Fibroblast of pulmonary artery (primary cell): ENCODE measurements at places on chromosomes 1 and 21.

DNA sequence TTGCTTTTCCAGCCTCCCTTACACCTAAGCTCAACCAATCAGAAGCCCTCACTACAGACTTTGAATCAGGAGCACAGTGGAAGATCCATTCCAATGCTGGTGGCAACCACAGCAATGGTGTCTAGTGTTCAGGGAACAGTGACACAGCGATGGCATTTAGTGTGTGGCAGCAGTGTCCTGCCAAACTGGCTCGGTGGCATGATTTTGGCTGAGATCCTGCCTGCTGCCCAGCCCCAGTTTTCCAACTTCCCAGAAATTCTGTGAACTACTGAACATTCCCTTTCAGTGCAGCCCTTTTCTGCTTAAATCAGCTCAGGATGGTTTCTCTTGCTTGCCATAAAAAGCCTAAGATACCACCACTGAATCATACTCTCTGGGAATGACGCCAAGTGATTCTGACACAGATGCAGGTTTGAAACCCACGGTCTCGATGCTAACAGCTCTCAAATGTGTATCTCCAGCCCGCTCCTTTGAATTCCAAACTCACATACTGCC, 8.8 kb downstream of the ASAP3 start:
- peak; percentile 93 for DNase-seq

DNA sequence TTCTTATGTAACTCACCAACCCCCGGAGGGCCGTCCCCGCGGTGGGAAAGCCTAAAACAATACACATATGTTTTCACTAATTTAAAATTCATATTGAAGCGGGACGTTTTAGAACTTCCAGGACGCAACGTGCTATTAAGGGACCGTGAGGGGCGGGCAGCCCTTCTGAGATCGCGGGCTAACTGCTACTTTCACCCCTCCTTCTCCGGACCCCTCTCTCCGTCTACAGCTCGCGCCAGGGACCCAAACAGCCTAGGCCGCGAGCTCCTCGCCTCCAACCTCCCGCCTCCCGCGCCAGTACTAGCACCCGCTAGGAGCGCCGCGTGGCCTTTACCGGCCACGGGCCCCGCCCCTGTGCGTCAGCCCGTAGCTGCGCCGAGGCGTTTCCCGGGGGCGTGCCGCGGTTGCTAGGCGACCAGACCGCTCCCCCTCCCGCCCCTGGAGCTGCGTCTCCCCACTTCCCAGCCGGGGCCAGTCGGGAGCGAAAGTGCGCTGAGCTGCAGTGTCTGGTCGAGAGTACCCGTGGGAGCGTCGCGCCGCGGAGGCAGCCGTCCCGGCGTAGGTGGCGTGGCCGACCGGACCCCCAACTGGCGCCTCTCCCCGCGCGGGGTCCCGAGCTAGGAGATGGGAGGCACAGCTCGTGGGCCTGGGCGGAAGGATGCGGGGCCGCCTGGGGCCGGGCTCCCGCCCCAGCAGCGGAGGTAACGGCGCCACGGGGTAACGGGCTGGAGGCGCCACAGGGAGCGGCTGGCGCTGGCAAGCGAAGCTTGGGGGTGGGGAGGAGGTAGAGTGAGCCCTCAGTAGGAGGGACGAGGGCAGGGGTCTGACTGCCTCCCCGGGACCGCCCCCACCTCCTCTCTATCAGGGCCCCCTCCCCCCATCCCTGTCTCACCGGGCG, at the start of gene DYRK3:
Gene DYRK3 (plus strand): TSS at position 457 of the 898 bp plus-strand sequence. CDS start 168 bp downstream, at position 625.
- peak; percentile 94 for DNase-seq

- DNase-seq, result peak; percentile 92
These were observed 93.8 kb downstream of the LAMC2 start for GRCh38 chr1:183279835-183280234.

DNA sequence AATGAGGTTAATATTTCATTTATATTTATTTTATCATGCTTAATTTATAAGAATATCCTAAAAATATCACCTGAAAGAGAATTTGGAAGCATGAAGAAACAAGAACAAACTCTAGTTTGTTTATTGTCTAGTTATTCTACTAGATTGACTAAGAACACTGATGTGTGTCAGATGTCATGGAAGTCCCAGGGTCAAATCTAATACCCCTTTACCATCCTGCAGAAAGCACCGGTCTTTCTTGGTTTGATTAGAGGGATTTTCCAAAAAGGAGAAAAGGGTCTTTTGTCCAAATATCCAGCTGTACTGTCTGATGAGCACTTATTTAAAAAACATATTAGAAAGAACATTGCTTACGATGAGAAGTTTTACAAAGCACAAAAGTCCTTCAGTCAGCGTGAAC, 20.7 kb upstream of the CR2 start:
- no peak for DNase-seq

DNA sequence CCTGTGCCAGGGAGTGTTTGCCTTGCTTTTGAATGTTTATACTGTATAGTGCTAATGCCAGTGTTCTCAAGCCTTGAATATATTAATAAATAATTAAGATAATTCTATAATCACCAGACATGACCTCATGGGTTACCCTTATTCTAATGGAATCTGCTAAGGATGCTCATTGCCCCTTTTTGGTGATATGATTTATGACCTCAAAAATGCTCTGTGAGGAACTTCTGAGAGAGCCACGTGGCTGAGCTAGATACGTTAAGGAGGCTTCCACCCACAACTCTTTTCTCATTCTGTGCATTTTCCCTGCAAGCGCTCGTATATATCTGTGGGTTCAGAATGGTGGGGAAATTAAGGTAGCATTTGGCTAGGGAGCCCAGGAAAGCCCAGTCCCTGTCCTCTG, 19.6 kb upstream of the SLC30A1 start:
- DNase-seq, result no peak

DNA sequence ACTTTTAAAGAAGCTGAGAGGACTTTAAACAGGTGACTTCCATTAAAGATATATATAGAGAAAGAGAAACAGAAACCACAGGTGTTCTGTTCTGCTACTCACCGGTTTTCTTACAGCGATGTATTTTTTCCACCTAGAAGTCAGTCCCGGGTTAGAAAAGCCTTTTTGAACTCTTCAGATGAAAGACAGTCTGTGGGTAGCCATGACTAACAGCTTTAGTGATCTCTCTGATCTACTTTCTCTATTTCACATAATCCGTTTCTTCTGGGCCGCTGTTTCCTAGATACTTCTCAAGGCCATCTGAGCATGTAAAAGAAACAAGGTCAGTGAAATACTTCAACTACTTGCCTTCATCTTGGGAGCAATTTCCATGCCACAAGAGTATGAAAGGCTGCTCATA, 25.1 kb downstream of the WDR64 start:
- no peak for DNase-seq

- no peak for DNase-seq
These were observed 179.1 kb downstream of the DUSP10 start for GRCh38 chr1:221562542-221563475.

GRCh38 chr1:88321706-88322105, 362.4 kb upstream of the PKN2 start:
- no peak for DNase-seq

DNA sequence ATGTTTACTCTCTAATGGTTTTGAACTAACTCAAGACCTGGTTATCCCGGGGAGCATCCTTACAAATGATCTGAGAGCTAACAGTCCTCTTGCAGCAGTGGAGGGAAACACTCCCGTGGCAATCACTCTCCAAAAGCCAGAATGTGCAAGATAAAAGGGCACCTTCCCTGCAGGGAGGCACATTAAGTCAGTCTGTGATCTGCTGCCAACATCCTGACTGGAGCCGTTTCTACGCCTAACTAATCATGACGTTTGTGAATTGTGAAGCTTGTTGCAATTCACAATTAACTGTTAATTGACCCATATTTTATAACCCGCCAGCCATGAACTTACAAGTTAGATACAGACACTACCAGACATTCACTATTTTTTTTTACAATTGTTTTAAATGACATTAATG, 52.1 kb upstream of the LGALS8 start:
- no peak for DNase-seq

GRCh38 chr1:14511796-14512585, 86.5 kb upstream of the KAZN start:
- DNase-seq, result no peak

DNA sequence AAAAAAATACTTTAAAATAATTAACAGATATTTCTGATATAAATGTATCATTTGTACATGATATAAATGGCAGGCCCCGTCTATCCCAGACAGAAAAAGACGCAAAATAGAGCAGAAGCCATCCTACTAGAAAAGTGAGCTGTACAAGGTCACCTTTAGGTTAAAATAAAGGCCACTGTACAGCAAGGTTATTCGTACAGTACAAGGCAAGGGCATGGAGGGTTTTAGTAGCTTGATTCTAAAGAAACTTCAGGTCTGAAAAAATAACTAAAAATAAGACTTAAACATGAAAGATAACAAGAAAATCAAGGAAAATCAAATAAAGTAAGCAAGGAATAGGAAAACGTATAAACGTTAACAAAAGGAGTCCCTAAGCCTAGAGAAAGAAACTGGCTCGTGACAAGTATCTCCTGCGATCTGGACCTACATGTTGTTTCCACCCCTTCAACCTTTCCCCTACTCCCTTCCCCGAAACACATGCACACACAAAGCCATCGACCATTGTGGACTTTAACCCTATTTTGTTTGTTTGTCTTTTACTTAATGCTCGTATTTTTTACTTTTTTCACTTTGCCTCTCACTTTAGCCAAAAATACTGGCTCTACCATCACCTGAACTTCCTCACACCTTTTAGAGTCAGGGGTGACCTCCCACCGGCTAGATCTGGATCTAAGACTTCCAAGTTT, 26.5 kb upstream of the SLC30A10 start:
- no peak for DNase-seq

DNA sequence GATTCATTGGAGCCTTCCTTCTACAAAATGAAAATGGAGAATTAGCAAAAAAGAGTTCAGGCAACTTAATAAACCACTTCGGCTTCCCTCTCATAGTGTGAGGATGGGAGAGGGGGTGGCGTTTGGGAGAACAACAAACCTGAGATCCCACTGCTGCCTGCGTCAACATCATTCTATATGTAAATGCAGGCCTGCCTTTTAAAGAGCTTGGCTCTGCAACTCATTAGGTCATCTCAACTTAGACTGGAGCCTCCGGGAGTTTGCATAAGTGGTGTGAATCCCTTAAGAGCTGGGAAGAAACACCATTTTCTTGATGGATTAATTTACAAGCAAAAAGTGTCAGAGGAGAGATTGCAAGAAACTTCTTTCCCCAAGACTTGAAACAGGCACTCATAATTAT, 127.6 kb upstream of the DAB1 start:
- no peak for DNase-seq

DNA sequence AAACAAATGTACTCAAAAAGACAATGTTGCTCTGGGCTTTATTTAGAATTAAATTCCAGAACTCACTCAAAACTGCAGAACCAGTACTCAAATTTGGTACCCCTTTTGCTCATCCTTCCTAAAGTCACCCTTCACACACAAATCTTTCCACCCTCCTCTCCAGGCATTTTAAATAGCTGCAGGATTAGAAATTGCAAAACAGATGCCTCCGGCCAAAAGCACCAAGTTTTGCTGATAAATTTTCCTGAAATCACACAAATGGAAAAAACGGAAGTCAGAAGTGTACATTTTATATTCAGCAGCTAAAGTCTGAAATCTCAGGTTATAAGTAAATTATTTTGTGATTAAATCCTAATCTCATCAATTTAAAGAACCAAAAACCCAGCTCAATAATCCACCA, 147.0 kb downstream of the NRIP1 start:
- peak; percentile 24 for DNase-seq

GRCh38 chr1:237269938-237270337, 228.0 kb downstream of the RYR2 start:
- DNase-seq, result no peak

GRCh38 chr21:30211071-30211470, 4.8 kb downstream of the CLDN8 start:
- DNase-seq, result no peak

DNA sequence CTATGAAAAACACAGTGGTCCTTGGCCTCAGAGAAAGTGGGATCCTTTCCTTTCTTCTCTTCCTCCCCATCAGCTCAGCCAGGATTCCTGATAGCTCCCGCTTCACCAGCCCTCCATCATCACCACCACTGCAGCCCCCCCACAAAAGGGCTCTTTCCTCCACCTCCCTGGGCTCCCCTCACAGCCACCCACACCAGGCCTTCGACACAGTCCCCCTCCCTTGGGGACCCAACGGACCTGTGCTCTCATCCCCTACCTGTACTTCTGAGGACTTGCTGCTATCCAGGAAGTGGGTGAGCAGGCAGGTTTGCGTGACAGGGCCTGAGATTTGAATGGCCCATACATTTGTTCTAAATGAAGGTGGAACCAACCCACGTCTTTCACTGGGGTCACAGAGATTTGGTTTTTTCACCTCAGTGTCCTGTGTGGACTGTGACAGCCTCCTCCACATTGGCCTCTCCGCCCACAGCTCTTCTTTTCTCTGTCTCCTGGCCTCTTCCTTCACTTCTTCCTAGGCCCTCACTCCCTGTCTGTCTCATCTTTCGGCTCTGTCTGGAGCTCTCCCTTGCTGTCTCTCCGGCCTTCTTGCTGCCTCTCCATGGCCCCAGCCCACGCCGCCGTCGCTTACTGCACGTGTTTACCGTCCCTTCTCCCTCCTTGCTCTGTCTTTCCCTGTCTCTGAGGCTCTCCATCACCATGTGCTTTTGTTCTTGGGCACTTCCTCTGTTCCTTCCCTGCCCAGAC, 238.6 kb downstream of the FOXD2 start:
- no peak for DNase-seq

DNA sequence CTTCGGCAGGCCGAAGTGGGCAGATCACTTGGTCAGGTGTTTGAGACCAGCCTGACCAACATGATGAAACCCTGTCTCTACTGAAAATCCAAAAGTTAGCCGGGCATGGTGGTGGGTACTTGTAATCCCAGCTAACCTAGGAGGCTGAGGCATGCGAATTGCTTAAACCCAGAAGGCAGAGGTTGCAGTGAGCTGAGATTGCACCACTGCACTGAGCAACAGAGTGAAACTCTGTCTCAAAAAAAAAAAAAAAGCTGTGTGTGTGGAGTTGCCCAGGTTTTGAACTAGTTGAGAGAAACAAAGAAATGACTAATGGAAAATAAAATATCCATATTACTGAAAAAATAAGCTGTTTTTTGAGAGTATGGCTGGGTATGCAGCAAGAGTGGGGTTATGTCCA, 100.2 kb downstream of the GTF2B start:
- peak; percentile 34 for DNase-seq

DNA sequence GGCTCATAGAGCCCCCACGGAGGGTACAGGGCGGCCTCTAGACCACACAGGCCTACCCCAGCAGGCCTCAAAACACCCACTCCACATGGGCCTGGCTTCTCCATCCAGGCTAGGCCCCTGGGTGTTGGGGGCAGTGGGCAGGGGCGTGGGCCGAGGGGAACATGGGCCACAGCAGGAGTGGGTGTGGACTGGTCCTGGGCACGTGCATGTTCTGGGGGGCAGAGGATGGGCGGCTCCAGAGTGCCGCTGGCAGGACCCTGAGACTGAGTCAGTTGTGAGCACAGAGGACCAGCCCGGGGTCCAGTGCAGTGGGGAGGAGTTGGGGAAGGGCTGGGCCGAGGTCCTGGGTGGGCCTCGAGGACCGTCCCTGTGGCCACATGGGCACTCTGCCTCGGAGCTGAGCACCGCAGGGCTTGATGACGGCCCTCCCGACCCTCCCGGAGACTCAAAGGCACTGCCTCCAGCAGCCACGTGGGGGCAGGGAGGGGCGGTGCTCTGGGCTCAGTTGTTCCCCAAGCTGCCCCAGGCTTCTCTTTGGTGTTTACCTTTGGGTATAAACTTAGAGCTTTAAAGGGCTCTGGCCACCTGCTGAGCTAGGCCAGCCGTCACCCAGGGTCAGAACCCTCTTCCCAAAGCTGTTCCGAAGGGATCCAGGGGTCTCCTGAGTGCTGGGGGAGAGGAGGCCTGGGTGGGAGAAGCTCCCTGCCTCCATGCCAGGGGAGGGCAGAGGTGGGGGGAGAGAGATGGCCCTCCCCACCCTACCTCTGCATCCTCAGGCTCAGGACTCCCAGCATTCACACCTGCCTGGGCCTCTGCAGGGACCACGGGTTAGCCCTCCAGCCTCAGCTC, 79.9 kb downstream of the MORN1 start:
- peak; percentile 48 for DNase-seq
